ENCODE measurements at places on chromosomes 16 and 17. TPM values are rescaled to one million over a fixed set of nuclear protein-coding genes. Genes with fewer than 3 reads are reported as not detected.
A peak's percentile ranks its signal among the peaks of the same experiment; 100 is the strongest.

PROCA1 gene
- polyA plus RNA-seq, result 0.31 TPM

LGALS9 gene
- 149 TPM for polyA plus RNA-seq

CALB2 gene
- polyA plus RNA-seq, result not detected

ABCA8 gene
- not detected for polyA plus RNA-seq

FBXO39 gene
- not detected for polyA plus RNA-seq

ACSM3 gene
- polyA plus RNA-seq, result 3.0 TPM

FBXW10 gene
- polyA plus RNA-seq, result not detected

KCNH4 gene
- not detected for polyA plus RNA-seq

GINS2 gene
- 0.13 TPM for polyA plus RNA-seq

DNA sequence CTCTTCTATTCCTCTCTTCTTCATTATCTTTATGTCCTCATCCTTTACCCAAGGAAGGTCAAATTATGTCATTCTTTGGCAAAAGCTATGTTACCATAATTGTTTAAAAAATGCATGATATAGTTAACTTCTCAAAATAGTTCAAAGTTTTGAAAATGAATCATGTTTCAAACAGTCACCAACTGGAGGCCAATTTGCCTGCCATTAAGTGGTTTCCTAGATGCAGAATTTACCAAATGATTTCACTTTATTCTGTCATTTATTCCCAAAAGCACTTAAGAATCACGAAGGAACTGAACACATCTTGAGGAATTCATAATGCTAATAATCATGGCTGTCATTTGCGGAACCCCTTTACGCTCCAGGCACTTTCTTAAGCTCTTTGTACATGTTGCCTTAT is 190.9 kb upstream of the CDH11 start:
- no peak for DNase-seq

- DNase-seq, result no peak
Measured at GRCh38 chr16:12340151-12340733, 363.7 kb downstream of the SNX29 start.

GRCh38 chr17:38667099-38667786 is 7.5 kb downstream of the EPOP start:
- DNase-seq, result peak; percentile 61

- no peak for DNase-seq
Measured at GRCh38 chr16:54488729-54489128, 202.1 kb upstream of the IRX3 start.

DNA sequence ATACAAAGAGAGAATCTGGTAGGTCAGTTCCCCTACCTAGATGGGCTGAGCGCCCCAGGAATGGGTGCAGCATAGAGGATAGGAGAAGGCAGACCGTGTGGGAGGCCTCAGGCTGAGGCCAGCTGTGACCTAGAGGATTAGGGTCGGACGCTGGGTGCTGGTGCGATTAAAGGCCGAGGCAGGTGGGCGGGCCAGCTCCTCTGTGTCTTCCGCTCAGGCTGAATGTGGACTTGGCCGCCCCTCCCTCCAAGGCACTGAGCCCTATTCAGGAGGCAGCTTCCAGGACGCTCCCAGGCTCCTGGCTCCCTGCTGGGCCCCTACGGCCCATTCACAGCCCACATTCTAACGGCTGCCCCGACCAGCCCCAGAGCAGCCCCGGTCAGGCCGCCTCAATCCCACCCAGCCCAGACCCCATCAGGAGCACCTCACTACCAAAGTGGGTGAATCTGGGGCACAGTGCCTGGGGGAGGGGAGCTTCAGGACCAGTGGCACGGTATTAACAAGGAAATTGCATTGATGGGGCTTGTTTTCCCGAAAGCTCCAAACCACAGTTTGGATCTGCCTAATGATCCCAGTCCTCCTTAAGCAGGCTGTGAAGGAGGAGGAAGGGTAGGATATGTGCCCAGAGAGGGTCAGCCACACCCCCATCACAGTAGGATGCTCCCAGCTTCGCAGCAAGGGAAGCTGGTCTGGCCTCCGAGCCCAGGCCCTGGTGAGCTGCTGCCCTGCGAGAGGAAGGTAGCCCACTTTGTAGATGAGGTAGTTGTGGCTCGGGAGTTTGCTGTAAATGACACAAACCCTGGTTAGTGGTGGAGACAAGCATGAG is 14.5 kb downstream of the RHBDL3 start:
- DNase-seq, result no peak

- no peak for DNase-seq
Measured at GRCh38 chr16:15811481-15812400, 45.1 kb downstream of the MYH11 start.

GRCh38 chr16:30947859-30948666 is 805 bp upstream of the ORAI3 start:
- DNase-seq, result peak; percentile 58

DNA sequence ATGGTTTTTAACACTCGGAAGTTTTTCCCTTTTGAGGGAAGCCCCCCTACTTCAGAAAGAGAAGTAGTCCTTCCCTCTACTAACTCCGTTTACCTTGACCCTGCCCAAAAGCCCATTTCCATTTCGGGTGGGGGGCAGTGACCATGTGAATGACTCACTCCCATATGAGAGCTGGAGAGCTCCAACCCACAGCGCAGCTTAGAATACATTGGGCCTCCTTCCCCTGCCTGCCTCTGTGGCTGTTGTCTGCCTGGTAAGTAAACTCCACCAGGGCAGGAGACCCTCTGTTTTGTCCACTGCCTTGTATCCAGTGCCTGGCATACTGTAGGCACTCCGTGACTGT is 985 bp downstream of the SGSM2 start:
- DNase-seq, result peak; percentile 27

GRCh38 chr17:82076018-82076784 is 10.6 kb upstream of the DUS1L start:
- DNase-seq, result no peak

DNA sequence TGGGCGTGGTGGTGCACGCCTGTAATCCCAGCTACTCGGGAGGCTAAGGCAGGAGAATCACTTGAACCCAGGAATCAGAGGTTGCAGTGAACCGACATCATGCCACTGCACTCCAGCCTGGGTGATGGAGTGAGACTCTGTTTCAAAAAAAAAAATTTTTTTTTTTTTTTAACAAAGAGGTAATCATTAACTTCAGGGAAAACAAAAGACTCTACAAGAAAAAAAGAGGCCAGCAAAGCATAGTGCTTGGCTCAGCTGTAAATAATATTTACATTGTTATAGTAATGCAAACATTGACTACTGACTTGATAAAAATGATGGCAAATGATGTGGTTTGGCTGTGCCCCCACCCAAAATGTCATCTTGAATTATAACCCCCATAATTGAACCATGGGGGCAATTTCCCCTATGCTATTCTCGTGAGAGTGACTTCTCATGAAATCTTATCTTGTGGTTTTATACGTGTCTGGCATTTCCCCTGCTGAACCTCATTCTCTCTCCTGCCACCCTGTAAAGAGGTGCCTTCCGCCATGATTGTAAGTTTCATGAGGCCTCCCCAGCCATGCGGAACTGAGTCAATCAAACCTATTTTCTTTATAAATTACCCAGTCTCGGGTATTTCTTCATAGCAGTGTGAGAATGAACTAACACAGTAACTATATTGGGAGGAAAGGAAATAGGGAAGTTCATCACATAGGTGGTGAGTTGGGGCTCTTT is 12.7 kb upstream of the SSTR2 start:
- peak; percentile 60 for DNase-seq

- DNase-seq, result no peak
Measured at GRCh38 chr16:80691111-80691741, 113.2 kb downstream of the CDYL2 start.

DNA sequence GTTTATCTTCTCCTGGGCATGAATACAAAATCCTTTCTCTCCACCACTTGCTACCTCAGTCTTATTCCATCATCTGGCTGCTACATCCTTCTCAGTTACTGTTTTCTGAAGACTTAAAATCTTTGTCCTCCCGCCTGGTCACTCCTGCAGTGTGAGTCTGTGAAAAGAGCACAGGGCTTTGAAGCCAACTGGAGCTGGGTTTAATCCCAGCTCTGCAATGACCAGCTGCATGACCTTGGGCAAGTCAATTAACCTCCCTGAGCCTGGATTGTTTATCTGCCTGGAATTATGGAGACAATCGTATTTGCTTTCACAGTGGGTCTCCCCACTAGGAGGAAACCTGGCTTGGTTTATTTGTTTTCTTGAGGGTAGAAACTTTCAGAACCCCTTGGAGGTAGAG is 183.2 kb downstream of the GSG1L start:
- no peak for DNase-seq

- no peak for DNase-seq
Measured at GRCh38 chr16:83539736-83540490, 267.9 kb upstream of the HSBP1 start.

DNA sequence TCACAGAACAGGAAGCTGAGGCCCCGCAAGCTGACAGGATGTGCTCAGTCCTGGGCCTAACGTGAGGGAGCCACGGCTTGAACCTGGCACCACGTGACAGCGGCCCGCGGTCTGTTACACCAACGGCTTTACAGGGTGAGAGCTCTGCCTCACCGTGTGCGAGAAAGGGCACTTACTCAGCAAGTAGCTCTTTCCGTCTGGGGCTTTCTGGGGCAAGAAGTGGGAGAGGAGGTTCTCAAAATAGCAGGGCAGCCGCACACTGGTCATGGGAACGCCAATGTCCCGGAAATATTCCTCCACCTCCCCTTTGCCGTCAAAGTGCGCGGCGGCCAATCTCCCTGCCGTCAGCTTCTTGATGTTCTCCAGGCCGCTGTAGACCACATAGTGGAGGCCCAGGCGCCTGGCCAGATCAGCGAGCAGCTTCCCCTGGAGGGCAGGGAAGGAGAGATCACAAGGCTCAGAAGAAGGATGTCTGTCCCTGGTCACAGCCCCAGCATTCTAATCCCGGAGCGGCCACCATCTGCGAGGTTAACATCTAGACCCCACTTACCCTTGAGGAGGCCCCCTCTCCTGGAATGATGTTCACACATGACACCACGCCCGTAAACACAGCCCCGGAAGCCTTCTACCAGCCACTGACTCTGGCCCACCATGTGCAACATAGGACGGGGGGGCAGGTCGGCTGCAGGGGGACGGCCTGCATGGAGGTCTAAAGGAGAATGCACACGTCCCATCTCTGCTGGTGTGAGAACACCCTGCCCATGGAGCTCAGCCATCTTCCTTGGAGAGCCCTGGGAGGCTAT is 8.2 kb downstream of the NMRAL1 start:
- DNase-seq, result no peak

- DNase-seq, result peak; percentile 69
Measured at GRCh38 chr17:82153745-82154375, 55.8 kb upstream of the FASN start.

- no peak for DNase-seq
Measured at GRCh38 chr16:58709333-58709732, 24.8 kb upstream of the SLC38A7 start.

- no peak for DNase-seq
Measured at GRCh38 chr17:27376637-27377547, 79.4 kb upstream of the KSR1 start.

GRCh38 chr17:63830904-63831491 is 3.5 kb upstream of the FTSJ3 start:
- DNase-seq, result no peak

GRCh38 chr17:46742565-46743270 is 75.8 kb downstream of the WNT3 start:
- DNase-seq, result peak; percentile 3

GRCh38 chr17:65292430-65292829 is 155.3 kb downstream of the RGS9 start:
- no peak for DNase-seq

Data from CD14-positive monocyte (primary cell).